ENCODE measurements at places on chromosomes 16 and 17. TPM values are rescaled to one million over a fixed set of nuclear protein-coding genes. Genes with fewer than 3 reads are reported as not detected.

Gene CYTH1
- 137 TPM for total RNA-seq

Gene SSTR5
- total RNA-seq = not detected

Gene PABPN1L
- total RNA-seq = not detected

Gene HOXB8
- total RNA-seq = 13.0 TPM

Gene WFIKKN1
- total RNA-seq = not detected

Gene CES5A
- total RNA-seq = not detected

DNA sequence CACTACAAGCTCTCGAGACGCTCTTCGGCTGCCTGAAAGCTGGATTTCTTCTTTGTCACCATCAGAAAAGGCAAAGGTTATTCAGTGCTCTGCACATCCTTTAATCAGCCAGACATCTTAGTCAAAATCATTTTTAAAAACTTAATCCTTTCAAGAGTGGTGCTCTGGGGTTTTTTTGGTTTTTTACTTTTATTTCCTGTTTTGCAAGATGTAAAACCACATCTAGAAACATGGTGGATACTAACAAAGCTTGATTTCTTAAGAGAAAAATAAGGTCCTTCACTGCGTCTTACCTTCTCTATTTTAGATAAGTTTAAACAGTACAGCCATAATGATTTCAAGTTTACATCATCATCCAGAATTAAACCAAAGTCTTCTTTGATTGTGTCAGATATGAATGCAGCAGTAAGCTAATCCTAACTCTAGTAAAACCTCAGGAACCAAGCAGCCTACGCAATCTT, 6.3 kb downstream of the ANKRD11 start:
- no peaks in the 10 kb centered on the region for H3K27me3 ChIP-seq
- no peak overlapping the region for H3K27ac ChIP-seq
- DNase-seq = no peak

GRCh38 chr17:3038941-3039340, 24.5 kb downstream of the OR1D5 start:
- no peak for DNase-seq
- peaks cover 5% of the 10 kb centered on the region for H3K36me3 ChIP-seq
- no peaks in the 10 kb centered on the region for H3K4me1 ChIP-seq
- no peak overlapping the region for H3K27ac ChIP-seq

- no peaks in the 10 kb centered on the region for H3K27me3 ChIP-seq
- H3K27ac ChIP-seq = no peak overlapping the region
- H3K4me1 ChIP-seq = no peaks in the 10 kb centered on the region
- H3K36me3 ChIP-seq = no peaks in the 10 kb centered on the region
These were observed 143.5 kb upstream of the HLF start for GRCh38 chr17:55121268-55121667.

- H3K4me1 ChIP-seq = peaks cover 77% of the 10 kb centered on the region
- no peaks in the 10 kb centered on the region for H3K27me3 ChIP-seq
- DNase-seq = no peak
- H3K36me3 ChIP-seq = no peaks in the 10 kb centered on the region
- H3K4me3 ChIP-seq = no peak overlapping the region
These were observed 10.5 kb downstream of the SREBF1 start for GRCh38 chr17:17826342-17826713.

- no peaks in the 10 kb centered on the region for H3K36me3 ChIP-seq
- H3K4me3 ChIP-seq = peak overlapping the region; percentile 32
- DNase-seq = peak; percentile 54
- H3K4me1 ChIP-seq = peaks cover 39% of the 10 kb centered on the region
- no peak overlapping the region for H3K27ac ChIP-seq
These were observed 198 bp upstream of the SHISA9 start for GRCh38 chr16:12901204-12901596.

GRCh38 chr16:6020162-6020985, 922.8 kb upstream of the EEF2KMT start:
- H3K27ac ChIP-seq = no peak overlapping the region
- no peak for DNase-seq
- peaks cover 15% of the 10 kb centered on the region for H3K27me3 ChIP-seq

DNA sequence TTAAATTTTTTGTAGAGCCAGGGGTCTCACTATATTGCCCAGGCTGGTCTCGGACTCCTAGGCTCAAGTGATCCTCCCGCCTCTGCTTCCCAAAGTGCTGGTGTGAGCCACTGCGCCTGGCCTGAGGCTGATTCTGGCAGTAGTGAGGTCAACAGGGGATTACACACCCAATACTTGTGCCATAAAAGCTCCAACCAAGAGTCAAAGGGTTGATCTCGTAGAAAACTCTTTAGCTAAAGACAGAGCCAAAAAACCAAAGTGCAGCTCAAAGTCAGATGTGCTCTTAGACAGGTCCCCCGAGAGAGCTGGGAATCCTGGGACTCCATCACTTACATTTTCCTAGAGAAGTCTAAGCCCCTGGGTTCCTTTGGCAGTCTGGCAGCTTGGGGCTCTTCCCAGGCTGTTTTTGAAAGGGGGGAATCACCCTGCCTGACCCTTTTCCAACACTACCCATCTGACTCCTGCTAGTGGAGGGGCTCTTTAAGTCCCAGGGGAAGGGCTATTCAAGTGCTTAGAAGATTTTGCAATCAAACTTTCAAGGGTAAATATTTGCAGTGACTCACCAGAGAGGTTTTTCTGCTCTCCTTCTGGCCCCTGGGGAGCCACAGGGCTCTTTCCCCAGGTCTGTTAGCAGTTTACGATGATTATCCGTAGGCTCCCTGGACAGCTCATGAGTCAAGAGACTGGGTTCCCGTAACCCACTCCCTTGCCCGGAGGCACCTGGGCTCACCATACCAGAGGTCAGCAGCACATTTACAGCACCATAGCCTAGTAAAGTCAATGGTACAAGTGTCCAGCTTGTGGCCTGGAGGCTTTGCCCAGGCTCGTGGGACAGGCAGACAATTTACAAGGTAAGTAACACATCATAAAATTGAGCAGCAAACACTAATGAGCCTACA, 408.7 kb downstream of the SLC39A11 start:
- H3K36me3 ChIP-seq = no peaks in the 10 kb centered on the region
- H3K4me3 ChIP-seq = no peak overlapping the region
- peak overlapping the region; percentile 14 for H3K27ac ChIP-seq

DNA sequence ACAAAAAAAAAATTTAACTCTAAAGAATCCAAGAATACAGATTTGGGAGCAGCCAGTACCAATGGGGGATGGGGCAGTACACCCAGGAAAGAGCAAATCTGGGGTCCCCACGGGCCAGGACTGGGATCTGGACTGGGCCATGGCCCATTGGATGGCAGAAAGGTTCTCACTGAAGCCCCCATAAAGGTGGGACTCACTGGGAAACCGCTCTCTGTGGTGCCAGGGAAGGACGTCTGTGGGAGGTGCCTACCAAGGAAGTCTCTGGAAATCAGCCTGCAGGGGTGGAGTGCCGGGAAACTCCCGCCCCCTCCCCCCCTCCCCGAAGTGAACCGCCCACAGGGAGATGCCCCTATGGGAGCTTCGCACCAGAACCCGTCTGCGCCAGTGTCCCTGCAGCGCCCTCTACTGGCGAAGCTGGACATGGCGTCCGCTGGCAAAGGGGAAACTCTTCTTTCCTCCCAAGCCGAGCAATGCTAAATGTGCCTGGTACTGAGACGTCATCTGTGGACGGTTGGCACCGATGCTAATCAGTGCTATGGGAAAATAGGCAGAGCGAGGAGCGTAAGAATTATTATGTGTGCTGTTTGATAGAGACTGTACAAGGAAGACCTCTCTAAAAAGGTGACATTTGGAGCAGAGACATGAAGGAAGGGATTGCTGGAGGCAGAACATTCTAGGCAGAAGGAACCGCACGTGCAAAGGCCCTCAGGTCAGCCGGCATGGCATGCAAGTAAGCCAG, 671.1 kb downstream of the WWOX start:
- H3K27me3 ChIP-seq = no peaks in the 10 kb centered on the region
- DNase-seq = peak; percentile 72
- H3K4me3 ChIP-seq = no peak overlapping the region
- H3K36me3 ChIP-seq = no peaks in the 10 kb centered on the region

DNA sequence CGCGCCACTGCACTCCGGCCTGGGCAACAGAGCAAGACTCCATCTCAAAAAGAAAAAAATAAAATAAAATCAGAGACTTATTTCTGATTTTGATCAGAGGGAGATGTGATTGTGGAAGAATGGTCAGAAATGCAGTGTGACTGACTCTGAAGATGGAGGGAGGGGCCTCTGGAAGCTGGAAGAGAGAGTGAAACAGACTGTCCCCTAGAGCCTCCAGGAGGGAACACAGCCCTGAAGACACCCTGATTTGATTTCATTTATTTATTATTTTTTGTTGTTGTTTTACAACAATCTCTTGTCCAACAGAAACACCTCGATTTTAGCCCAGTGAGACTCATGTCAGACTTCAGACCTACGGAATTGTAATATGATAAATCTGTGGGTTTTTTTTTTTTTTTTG, 26.1 kb downstream of the BCL7C start:
- H3K27me3 ChIP-seq = no peaks in the 10 kb centered on the region
- DNase-seq = peak; percentile 13
- no peak overlapping the region for H3K4me3 ChIP-seq

DNA sequence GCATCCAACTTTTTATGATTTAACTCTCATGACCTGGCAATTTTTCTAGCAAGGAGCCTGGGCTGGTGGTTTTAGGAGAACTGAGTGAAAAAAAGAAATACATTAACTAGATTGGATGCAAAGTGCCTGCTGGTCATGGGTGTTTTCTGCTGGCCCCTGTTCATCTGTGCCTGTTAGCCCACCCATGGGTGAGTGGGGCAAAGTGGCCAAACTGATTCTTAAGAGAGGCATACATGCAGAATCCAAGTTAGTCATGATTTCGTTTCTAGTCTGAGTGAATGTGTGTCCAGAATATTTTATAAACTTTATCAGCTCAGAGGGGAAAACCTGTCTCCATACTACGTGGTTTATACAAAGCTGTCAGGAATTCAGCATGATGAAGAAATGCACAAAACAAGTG, 4.6 kb upstream of the ITGAD start:
- peaks cover 3% of the 10 kb centered on the region for H3K27me3 ChIP-seq
- H3K27ac ChIP-seq = no peak overlapping the region
- no peak for DNase-seq
- no peak overlapping the region for H3K4me3 ChIP-seq
- H3K36me3 ChIP-seq = no peaks in the 10 kb centered on the region

DNA sequence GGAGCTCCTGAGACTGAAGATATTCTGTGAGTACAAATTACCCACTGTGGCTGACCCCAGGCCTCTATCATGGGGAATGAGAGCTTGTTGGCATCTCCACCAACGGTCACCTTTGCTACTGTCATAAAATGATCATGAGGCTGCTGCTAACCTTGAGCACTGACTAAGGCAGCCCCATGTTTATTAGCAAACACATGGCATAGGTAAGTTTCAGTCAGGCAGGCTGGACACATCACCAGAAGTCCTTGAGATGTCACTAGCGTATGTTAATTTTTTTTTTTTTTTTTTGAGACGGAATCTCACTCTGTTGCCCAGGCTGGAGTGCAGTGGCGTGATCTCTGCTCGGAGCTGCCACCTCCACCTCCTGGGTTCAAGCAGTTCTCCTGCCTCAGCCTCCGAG, 1.5 kb upstream of the GLG1 start:
- no peak overlapping the region for H3K27ac ChIP-seq
- DNase-seq = no peak
- no peaks in the 10 kb centered on the region for H3K36me3 ChIP-seq
- no peak overlapping the region for H3K4me3 ChIP-seq
- peaks cover 35% of the 10 kb centered on the region for H3K4me1 ChIP-seq

GRCh38 chr17:33929181-33929724, 325.8 kb upstream of the CCL2 start:
- no peaks in the 10 kb centered on the region for H3K36me3 ChIP-seq
- DNase-seq = no peak
- H3K4me1 ChIP-seq = no peaks in the 10 kb centered on the region
- no peak overlapping the region for H3K27ac ChIP-seq
- H3K27me3 ChIP-seq = no peaks in the 10 kb centered on the region

- DNase-seq = peak; percentile 25
- H3K36me3 ChIP-seq = peaks cover 67% of the 10 kb centered on the region
- no peak overlapping the region for H3K27ac ChIP-seq
- no peak overlapping the region for H3K4me3 ChIP-seq
These were observed 22.2 kb upstream of the NFATC3 start for GRCh38 chr16:68062910-68063393.

GRCh38 chr16:82481455-82481854, 145.3 kb upstream of the CDH13 start:
- DNase-seq = no peak
- no peaks in the 10 kb centered on the region for H3K36me3 ChIP-seq
- no peak overlapping the region for H3K27ac ChIP-seq
- H3K27me3 ChIP-seq = no peaks in the 10 kb centered on the region
- H3K4me1 ChIP-seq = no peaks in the 10 kb centered on the region

GRCh38 chr16:60181536-60181935, 1447.4 kb upstream of the GOT2 start:
- no peak for DNase-seq
- H3K4me1 ChIP-seq = no peaks in the 10 kb centered on the region
- no peaks in the 10 kb centered on the region for H3K36me3 ChIP-seq
- H3K27me3 ChIP-seq = no peaks in the 10 kb centered on the region
- no peak overlapping the region for H3K4me3 ChIP-seq
- H3K27ac ChIP-seq = no peak overlapping the region

- peaks cover 10% of the 10 kb centered on the region for H3K4me1 ChIP-seq
- no peak for DNase-seq
- no peak overlapping the region for H3K27ac ChIP-seq
- H3K27me3 ChIP-seq = no peaks in the 10 kb centered on the region
- peaks cover 42% of the 10 kb centered on the region for H3K36me3 ChIP-seq
- no peak overlapping the region for H3K4me3 ChIP-seq
These were observed 46.1 kb downstream of the CHCT1 start for GRCh38 chr17:60468371-60468770.

DNA sequence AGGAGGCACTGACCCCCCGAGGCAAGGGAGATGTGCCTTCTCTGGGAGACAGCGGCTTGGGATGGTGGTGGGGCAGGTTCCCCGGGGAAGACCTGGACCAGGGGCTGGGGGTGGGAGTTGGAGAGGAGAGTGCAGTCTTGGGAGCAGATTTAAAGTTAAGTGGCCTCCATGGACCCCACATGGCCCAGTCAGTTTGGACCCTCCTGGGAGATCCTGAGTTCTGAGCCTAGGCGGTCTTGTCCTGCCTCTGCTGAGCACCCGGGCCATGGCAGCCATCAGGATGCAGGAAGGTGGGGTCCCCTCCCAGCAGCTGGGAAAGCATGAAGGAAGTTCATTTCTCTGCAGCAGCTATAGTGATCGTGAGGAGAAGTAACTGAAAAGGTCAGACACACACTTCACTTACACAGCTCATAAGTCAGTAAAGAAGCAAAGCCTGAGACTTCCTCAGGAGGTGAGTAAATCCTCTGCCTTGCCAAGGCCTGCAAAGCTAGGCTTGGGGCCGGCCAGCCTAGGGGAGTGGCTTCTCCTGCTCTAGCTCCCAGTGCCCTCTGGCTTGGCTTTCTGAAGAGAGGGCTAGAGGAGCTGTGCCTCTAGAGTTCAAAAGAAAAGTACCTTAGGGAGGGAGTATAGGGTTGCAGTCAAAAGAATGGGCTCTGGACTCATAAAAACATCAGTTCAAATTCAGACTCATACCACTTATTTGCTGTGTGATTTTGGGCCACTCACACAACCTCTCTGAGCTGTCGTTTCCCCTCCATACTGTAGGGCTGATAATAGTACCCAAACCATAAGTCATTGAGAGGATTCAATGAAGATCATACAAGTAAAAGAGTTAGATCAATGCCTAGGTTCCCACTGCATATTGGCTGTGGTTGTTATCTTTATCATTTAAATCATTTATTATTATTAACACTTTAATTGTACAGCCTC, 31.0 kb upstream of the C16orf78 start:
- no peaks in the 10 kb centered on the region for H3K36me3 ChIP-seq
- no peak overlapping the region for H3K27ac ChIP-seq
- H3K4me3 ChIP-seq = no peak overlapping the region
- no peaks in the 10 kb centered on the region for H3K27me3 ChIP-seq
- H3K4me1 ChIP-seq = no peaks in the 10 kb centered on the region
